Fibroblast of lung (primary cell): ENCODE measurements at places on chromosomes 13 and 19. TPM values are rescaled to one million over a fixed set of nuclear protein-coding genes. Genes with fewer than 3 reads are reported as not detected.

Gene GARIN5A
- 0.11 and 0.24 TPM in 2 replicates for polyA plus RNA-seq

GRCh38 chr13:64672751-64673150 is 2557.4 kb downstream of the PCDH9 start:
- DNase-seq, result no peak

Gene PRKCG
- not detected in 2 replicates for polyA plus RNA-seq

GRCh38 chr19:33894787-33895186 is 98.1 kb downstream of the KCTD15 start:
- no peak for DNase-seq

DNA sequence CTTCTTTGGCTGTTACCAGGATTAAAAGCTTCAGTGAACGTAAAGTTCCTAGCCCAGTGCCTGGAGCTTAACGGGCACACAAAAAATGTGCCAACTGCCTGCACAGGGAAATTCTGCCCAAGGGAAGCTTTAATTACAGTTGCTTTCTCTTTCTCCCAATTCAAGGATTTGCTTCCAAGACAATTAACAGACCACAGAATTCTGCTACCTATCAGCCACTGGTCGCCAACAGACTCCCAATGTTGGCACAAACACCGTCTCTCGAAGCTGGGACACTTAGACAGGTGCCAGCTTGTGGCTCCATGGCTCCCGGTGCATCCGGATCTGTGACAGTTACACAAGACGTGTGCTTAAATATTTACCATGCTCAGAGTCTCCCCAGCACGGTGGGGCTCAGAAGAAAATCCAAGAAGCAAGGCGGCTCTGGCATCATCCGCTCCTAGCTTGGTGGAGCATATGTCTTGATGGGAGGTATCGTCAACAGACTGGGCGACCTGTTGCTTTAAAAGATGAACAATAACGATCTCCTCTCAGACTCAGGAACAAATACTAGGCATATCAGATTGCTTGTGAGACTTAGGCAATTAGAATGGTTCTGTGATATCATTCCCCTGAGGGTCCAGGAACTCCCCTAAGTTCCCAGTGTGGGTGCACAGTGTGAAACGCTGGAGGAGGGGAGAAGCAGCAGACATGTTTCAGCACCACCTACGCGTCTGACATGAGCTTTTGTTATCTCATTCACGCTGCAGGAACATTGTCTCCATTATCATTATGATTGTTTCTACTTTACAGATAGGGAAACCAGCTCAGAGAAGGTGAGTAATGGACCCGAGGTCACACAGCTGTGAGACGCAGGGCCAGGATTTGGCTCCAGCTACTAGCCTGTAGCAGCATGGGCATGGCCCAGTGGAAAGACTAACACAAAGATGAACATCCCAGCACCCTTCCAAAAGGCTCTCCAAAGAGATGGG is 61.6 kb downstream of the ALOX5AP start:
- no peak for DNase-seq

Gene ZNF578
- polyA plus RNA-seq, result 1.8 and 2.3 TPM in 2 replicates

Gene ZNF763
- polyA plus RNA-seq, result 0.94 and 1.6 TPM in 2 replicates

GRCh38 chr13:26323764-26324163 is 69.8 kb downstream of the CDK8 start:
- DNase-seq, result no peak

DNA sequence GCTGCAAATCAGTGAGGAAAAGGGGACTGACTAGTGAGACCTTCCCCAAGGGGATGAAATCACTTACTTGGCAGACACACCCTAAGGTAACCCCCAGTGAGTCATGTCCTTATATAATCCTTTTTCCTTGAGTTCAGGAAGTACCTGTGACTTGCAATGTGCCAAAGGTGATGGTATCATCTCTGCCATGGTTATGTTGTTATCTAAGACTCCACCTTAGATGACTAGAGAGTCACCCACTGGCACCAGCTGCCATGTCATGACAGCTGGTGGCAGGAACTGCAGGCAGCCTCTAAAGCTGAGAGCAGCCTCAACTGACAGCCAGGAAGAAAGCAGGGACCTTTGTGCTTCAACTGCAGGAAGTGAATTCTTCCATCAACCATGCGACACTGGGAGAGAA is 12.5 kb downstream of the PBX4 start:
- peak; percentile 33 for DNase-seq

Gene NLRP9
- polyA plus RNA-seq, result not detected in 2 replicates

DNA sequence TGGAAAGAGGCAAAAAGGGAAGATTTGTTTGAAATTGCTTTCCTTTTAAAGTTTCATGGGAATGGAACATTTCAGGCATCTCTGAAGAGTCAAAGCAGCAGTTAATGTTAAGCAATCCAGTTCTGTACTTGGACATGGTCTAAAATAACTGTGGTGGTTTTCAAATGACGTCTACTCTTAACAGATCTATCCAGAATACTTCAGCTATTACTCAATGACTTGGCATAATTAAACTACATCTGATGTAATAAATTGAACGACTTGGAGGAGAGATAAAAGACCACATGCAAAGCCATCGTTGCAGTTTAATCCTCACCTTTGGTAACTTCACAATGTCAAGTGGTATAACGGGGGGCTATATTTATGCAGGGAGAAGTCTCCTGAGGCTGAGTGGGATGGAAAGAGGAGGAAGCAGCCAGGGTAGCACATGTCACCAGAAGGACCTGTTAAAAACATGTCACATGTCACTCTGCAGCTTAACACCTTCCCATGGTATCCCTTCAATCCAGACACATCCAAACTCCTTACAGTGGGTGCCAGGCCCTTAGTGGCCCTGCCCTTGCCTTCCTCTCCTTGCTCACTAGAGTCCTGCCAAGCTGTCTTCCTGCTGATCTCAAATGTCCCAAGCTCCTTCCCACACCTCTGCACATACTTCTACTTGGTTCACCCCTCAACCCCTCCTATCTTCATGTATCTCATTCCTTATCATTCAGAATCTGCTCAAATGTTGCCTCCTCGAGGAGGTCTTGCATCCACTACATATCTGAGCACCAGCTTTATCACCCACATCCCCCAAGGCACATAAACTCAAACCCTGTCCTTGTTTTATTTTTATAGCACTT is 327.8 kb downstream of the SUCLA2 start:
- DNase-seq, result peak; percentile 94

GRCh38 chr19:35430409-35431144 is 17.5 kb upstream of the FFAR2 start:
- DNase-seq, result peak; percentile 37

DNA sequence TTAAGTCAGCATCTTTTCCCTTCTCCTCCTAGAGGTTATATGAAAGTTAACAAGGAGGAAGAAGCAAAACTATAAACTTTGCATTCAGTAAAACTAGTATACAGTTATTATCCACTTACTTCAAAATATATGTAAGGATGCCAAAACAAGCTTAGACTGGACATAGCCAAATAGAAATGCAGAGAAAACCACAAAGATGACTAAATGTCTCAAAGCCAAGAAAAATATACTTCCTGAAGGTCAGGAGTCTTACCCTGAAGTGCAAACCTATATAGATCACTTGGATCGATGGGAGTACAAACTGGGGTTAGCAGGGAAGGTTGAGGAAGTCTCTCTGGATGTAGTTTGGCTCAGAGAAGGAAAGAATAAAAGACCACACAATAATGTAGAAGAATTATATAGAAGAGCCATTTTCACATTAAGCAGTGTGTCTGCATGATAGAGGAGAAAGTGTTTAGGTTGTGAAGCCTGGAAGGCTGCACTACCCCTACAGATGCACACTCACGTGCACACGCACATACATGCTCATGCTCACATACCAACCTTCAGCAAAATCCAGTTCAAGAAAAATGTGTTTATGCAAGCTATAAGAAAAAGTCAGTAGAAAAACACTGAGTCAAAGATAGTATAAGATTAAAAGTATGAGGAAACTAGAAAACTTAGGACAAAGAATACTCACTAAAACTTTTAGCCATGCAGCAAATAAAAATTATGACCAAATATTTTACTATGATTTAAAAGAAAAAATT is 112.1 kb upstream of the RXFP2 start:
- peak; percentile 65 for DNase-seq

DNA sequence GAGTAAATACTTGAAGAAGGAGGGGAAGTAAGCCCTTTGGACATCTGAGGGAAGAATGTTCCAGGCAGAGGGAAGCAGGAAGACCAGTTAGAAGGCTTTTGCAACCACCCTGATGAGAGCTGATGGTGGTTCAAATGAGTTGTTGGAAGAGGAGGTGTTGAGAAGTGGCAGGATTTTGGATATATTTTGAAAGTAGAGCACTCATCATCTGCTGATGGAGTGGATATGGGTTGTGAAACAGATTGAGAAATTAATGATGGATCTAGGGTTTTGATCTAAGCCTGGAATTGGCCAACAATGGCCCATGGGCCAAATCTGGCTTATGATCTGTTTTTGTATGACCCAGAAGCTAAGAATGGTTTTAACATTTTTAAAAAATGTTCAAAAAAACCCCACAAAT is 230.7 kb downstream of the NDFIP2 start:
- no peak for DNase-seq

- no peak for DNase-seq
Measured at GRCh38 chr13:36371185-36371584, 25.0 kb upstream of the SPART start.

DNA sequence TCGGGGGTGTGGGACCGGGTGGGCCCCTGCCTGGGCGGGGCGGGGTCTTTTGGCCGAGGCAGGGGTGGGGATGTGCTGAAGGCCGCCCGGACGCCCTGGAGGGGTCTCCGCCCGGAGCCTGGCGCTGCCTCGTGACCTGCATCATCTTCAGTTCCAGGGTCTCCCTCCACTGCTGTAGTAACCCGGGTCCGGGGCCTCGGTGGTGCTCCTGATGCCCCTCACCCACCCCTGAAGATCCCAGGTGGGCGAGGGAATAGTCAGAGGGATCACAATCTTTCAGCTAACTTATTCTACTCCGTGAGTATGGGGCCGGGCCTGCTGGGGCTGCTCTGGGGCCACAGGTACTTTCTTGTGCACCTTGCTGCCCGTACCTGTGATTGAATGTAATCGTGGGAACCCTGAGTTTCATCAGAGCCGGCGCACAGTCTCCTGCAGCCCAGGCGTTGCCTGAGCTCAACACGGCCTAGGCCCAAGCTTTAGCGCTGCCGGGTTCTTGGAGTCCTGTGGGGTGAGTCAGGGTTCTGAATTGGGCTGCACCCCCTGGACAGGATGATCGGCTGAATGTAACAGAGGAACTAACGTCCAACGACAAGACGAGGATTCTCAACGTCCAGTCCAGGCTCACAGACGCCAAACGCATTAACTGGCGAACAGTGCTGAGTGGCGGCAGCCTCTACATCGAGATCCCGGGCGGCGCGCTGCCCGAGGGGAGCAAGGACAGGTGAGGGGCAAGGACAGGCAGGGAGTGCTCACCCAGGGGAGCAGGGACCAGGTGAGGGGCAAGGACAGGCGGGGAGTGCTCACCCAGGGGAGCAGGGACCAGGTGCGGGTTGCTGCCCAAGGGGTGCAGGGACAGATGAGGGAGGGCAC is 10.5 kb downstream of the PEAK3 start:
- DNase-seq, result peak; percentile 87

DNA sequence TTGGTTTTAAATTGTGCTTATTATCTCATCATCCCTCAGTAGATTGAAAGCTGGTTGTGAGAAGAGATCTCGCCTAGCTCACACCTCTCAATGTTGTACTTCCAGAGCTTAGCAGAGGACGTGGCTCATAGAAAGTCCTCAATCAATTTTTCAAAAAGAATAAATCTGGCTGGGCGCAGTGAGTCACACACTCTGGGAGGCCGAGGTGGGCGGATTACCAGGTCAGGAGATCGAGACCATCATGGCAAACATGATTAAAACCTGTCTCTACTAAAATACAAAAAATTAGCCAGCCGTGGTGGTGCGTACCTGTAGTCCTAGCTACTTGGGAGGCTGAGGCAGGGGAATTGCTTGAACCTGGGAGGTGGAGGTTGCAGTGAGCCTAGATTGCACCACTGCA is 4.7 kb upstream of the ASF1B start:
- no peak for DNase-seq

Gene AMH
- 0.03 and 0.07 TPM in 2 replicates for polyA plus RNA-seq

DNA sequence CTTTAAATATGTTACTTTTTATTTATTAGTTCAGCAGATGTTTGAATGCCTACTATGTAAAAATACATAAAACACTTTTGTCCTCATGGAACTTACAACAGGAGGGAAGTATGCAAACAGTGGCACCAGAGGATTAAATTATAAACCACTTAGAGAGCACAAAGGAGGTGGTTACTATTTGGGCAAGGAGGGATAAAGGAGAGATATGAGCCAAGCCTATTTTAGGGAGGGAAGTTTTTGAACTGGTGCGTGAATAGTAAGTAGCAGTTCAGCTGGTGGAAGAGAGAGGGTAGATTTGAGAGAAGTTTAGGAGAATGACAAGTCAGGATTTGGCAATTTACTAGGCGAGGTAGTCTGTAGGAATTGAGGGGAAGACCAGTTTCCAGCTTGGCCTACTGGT is 8.6 kb downstream of the AKAP11 start:
- no peak for DNase-seq

GRCh38 chr13:28100150-28101121 is at the start of gene FLT3:
TSS of gene FLT3 (minus strand) at chr13:28100576. CDS start at chr13:28100510, 66 bp downstream.
- DNase-seq, result peak; percentile 7

- no peak for DNase-seq
Measured at GRCh38 chr13:20633802-20634201, 66.8 kb downstream of the IFT88 start.

- peak; percentile 75 for DNase-seq
Measured at GRCh38 chr19:20078581-20079031, 806 bp downstream of the ZNF90 start.

DNA sequence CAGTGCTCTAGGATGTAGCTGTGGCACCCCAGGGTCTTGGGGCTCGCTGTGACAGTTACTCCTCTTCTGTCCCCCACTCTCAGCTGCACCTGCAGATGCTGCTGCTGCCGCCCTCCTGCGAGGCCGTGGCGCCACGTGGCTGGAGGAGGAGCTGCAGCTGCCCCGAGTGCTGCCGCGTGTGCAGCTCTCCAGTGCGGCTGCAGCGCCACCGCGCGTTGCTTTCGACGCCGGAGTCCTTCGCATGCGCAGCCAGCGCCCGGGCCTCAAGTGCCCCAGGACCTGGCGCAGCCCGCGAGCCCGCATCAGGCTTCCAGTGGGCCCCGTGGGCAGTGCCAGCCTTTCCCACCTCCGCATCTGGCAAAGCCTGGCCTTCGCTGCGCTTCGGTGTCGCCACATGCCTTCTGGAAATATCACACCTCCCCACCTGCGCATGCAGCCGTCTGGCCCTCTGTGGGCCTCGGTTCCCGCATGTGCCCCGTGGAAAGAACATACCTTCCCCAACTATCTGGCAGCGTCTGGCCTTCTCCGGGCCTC is 692 bp upstream of the ZNF580 start:
- peak; percentile 75 for DNase-seq

GRCh38 chr19:3405261-3405653 is 38.9 kb downstream of the NFIC start:
- no peak for DNase-seq

- no peak for DNase-seq
Measured at GRCh38 chr19:16052353-16052752, 23.9 kb upstream of the TPM4 start.

GRCh38 chr19:3521104-3521445 is 15.0 kb downstream of the FZR1 start:
- DNase-seq, result no peak

GRCh38 chr13:97493456-97493855 is 59.5 kb downstream of the RAP2A start:
- DNase-seq, result no peak
